ENCODE measurements at places on chromosomes 5 and 9.

DNA sequence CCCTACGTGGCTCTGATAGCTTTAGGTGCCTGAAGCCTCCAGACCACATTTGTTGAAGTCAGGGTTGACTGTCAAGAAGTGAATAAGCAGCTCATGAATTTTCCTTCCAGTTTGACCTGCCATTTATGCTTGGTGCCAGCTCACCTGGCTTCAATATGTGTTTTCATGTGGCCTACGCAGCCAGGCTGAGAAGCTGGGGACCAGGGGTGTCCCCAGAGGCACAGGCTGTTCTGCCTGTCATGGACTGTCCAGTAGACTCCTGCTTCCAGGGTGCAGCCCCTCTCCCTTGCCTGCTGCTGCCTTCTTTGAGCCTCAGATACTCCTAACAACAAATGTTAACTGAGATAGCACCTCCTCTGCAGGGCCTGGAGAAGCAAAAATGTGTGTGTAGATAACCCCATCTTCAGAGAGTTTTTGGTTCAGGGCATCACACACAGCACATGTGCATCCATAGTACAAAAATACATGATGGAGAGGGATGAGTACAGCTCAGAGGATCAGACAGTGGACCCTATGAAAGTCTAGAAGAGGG, 5.8 kb downstream of the TNFAIP8 start:
- no peak for DNase-seq

GRCh38 chr5:93017849-93018248, 563.2 kb downstream of the NR2F1-AS1 start:
- DNase-seq: no peak

DNA sequence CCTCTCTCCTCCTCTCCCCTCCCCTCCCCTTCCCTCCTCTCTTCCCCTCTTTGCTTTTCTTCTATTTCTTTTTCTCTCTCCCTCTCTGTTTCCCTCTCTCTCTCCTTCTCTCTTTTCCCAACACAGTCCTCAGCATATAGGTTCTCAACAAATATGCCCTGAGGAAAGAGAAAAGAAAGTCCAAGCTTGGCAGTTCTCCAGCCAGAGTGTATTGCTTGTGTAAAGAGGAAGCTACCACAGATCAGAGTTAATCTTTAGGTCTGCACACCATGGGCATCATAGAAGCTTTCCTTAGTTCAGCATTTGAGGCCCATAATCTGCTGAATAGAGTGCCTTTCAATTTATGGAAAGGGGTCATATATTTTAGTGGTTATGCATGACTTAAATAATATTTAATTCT, 382.8 kb upstream of the WWC1 start:
- no peak for DNase-seq

GRCh38 chr5:58183078-58183785, 276.7 kb downstream of the PLK2 start:
- DNase-seq: no peak

DNA sequence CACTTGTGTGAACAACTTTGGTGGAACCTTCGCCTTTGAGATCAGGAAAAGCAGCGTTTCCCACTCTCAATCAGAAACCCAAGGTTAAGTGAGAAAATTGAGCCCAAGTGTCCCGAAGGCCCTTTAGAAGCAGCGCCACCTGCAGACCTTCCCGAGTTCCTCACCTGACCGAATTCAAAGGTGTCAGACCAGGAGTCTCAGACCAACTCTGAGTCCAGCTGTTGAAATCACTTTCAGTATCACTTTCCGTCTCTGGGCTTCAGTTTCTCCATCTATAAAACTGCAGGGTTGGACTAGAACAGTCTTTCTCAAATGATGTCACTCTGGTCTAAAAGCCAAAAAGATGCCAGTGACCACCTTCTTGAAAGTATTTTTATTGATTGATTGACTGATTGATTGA, 31.7 kb upstream of the GRHPR start:
- no peak for DNase-seq

GRCh38 chr5:146706321-146706972, 172.1 kb downstream of the PPP2R2B start:
- DNase-seq: peak; percentile 37

DNA sequence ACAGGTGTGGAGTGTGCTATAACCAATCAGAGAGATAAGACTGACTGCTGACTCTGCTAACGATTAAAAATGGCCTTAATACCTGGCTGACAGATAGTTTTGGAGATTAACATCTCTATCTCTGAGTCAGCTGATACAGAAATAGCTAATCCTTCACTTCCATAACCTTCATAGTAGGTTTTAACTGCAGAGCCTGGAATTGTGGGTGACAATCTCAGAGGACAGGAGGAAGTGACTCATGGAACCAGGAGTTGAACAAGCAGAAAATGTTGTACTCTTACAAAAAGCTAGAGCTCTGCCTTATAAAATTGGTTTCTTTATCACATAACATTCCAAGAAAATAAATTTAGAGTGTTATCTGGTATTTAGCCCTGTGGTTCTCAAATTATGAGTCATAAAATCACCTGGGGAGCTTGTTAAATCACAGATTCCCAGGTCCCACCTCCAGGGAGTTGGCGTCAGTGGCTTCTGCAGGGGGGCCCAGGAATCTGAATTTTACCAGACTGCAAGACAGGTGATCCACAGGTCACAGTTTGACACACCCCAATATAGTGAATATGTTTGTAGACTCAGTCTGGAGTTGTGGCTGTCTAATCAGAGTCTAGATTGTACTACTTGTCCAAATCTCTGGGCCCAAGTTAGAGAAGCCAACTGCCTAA, 44.4 kb upstream of the AFAP1L1 start:
- no peak for DNase-seq

- DNase-seq: no peak
Measured at GRCh38 chr9:93801120-93801519, 154.0 kb downstream of the BARX1 start.

DNA sequence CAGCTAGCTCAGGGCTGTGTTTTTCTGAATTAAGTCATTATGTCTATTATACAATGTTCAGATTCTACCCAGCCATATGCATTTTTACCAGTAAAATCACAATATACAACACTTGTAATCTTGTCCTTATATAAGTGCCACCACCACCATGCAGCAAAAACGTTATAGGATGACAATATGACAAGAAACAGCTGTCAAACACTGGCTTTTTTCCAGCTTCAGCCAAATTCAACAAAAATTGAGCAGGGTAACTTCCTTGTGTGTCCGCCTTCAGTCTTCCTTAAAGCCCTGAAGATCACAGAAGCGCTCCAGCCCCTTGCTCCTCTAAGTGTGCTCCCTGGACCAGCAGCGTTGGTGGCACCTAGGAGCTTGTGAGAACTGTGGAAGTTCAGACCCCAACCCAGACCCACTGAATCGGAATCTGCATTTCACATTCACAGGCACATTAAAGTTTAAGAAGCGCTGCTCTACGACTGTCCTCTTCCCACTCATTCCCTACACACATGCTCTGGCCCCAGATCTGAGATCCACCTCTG, 111.8 kb downstream of the LHFPL2 start:
- DNase-seq: no peak

- DNase-seq: no peak
Measured at GRCh38 chr9:37916471-37917312, 12.8 kb upstream of the SLC25A51 start.

DNA sequence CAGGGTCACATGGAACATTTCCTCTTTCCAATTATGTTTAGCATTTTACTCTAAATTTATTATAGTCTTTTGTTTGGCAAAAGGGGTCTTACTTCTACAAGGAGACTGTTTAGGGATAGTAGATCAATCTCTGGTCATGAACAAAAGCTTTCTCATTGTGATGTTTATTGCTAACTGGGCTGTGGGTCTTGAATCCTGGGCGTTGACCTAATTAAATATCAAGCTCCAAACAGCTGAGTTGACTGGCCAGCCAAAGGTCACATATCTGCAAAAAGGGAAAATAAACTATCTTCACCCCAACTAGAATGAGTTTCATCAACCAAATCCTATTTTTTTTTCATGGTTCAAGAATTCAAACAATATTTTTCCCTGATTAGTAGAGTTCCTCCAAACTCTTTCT, 245.4 kb upstream of the TUT7 start:
- DNase-seq: peak; percentile 63

- DNase-seq: no peak
Measured at GRCh38 chr5:31078956-31079355, 114.5 kb upstream of the CDH6 start.

- DNase-seq: no peak
Measured at GRCh38 chr9:505741-506059, 291.0 kb downstream of the DOCK8 start.

DNA sequence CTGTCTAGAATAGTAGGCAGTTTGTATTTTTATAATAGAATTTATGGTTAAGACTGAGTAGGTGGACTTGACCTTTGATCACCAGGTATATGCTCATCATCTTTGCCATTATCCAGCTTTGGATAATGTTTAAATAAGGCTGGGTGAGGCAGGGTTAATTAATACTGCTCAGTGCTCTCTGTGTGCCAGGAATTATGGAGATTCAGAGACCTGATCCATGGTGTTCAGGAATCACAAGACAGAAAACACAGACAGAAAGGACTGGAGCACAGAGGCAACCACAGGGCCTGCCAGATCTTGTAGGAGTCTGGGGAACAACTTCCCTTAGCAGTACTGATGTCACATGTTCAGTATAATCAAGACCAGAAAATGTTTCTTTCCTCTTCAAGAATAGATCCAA, 186.3 kb upstream of the ADCY2 start:
- no peak for DNase-seq

All from right cardiac atrium (tissue), 5 donors.